Fibroblast of the aortic adventitia (primary cell): ENCODE measurements at places on chromosomes 6 and 20. TPM values are rescaled to one million over a fixed set of nuclear protein-coding genes. Genes with fewer than 3 reads are reported as not detected.

The SMIM8 gene
- 5.4 and 9.7 TPM in 2 replicates for total RNA-seq

The COX4I2 gene
- not detected in 2 replicates for total RNA-seq

The MYT1 gene
- total RNA-seq, result not detected in 2 replicates

The VSX1 gene
- not detected in 2 replicates for total RNA-seq
